Kidney tubule cell (primary cell): ENCODE measurements at places on chromosomes 6 and 20.

DNA sequence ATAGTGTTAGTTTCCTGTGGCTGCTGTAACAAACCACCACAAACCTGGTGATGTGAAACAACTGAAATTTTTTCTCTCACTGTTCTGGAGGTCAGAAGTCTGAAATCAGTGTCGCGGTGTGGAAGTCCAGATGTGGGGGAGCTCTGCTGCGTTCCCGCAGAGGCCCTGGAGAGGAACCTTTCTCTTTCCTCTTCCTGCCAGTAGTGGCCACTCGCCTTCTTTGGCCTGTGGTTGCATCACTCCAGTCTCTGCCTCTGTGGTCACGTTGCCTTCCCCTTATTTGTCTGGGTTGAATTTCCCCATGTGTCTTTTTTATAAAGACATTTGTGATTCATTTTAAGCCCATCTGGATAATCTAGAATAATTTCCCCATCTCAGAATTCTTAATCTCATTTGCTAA lies 295.5 kb upstream of the FLRT3 start:
- DNase-seq, result no peak

- peak; percentile 42 for DNase-seq
Observed at GRCh38 chr20:53672484-53673129, 79.0 kb upstream of the ZNF217 start.

DNA sequence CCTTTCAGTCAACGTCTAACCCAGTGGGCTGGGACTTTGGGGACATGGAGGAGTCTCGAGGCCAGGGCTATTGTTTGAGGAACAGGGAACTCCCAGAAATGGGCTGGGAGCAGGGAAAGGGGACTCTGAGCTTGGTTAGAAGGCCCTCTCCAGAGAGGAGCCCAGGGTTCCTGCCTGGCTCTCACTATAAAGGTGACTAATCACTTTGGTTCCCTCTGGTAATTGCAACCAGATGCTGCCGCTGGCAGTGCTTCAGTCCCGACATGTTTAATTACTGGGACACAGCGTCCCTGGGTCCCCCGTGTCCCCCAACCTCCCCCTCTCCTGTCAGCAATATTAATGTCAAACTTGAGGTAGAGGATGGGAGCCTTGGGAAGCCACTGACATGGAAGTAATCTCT lies 5.0 kb upstream of the GDF5 start:
- no peak for DNase-seq

- DNase-seq, result no peak
Observed at GRCh38 chr6:131523988-131524673, 48.9 kb upstream of the ARG1 start.

GRCh38 chr20:20712004-20712473 lies 405 bp downstream of the RALGAPA2 start:
- DNase-seq, result peak; percentile 34

GRCh38 chr20:60046011-60046413 lies 87.8 kb downstream of the CDH26 start:
- peak; percentile 17 for DNase-seq

DNA sequence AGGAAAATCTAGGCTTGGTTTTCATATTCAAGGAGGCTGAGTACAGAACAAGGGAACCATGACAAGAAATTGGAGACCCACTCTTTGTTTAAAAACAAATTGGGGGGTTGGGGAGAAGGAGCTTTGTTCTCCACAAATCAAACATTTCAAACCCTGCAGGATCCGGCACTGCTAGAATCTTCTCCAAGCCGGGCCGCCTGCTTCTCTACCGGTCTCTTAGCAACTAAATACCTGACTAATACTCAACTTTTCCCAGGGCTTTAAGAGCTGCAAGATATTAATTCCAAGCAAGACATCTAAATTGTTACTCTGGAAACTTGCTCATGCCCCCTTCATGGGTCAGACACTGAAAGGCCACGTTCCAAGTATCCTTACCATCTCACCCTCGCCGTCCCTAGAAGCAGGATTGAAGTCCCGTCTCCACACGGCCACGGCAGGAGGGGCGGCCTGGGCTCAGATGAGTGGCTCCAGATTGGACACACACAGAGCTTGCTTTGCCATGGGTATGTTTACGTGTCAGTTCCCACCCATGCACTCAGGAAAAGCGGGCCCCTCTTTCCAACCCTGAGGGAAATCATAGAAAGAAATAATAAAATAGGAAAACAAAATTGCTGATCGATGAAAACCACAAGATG lies 126.4 kb upstream of the CDH4 start:
- DNase-seq, result no peak

DNA sequence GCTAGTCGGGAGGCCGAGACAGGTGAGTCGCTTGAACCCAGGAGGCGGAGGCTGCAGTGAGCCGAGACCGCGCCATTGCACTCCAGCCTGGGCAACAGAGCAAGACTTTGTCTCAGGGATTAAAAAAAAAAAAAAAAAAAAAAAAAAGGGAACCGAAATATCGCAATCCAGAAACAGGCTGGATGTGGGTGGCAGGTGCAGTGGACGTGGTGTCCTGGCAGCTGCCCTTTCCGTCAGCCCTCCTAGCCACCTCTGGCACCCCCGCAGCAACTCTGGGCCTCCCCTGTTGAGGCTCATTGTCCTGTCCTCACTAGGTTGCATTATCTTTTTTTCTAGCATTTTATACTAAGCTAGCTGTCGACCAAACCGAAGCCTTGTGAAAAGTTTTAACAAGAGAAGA lies 113.5 kb downstream of the DTNBP1 start:
- DNase-seq, result no peak

DNA sequence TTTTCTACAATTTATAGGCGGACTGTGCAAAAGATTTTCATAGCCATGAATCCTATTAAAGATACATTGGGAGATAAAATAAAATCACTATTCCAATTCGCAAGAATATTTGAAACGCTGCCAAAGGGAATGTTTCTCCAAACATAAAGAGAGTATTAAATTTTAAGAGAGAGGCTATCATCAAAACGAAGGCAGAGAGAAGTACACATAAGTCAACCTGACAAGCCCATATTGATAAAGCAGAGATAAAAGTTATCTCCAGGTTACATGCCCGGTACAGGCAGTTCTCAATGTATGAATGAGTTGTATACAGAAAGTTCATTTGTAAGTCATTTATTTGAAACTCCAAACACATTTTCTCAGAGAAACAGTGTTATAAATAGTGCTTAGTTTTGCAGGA lies 193.1 kb downstream of the ATXN1 start:
- no peak for DNase-seq
